Glutamatergic neuron (in vitro differentiated cells): ENCODE measurements at places on chromosomes 13 and 19.

GRCh38 chr13:20654156-20654555, 49.3 kb upstream of the IL17D start:
- no peak overlapping the region for H3K27ac ChIP-seq
- H3K27me3 ChIP-seq = no peaks in the 10 kb centered on the region
- no peak for DNase-seq
- peaks cover 6% of the 10 kb centered on the region for H3K4me1 ChIP-seq
- no peaks in the 10 kb centered on the region for H3K36me3 ChIP-seq
- H3K4me3 ChIP-seq = no peak overlapping the region

- DNase-seq = no peak
- H3K4me1 ChIP-seq = no peaks in the 10 kb centered on the region
- H3K36me3 ChIP-seq = no peaks in the 10 kb centered on the region
- no peaks in the 10 kb centered on the region for H3K27me3 ChIP-seq
- no peak overlapping the region for H3K4me3 ChIP-seq
Observed at GRCh38 chr13:21150013-21150412, 26.3 kb downstream of the SKA3 start.

GRCh38 chr19:3725640-3726310, 17.6 kb downstream of the TJP3 start:
- no peaks in the 10 kb centered on the region for H3K36me3 ChIP-seq
- peaks cover 1% of the 10 kb centered on the region for H3K27me3 ChIP-seq
- H3K27ac ChIP-seq = no peak overlapping the region
- H3K4me1 ChIP-seq = no peaks in the 10 kb centered on the region

DNA sequence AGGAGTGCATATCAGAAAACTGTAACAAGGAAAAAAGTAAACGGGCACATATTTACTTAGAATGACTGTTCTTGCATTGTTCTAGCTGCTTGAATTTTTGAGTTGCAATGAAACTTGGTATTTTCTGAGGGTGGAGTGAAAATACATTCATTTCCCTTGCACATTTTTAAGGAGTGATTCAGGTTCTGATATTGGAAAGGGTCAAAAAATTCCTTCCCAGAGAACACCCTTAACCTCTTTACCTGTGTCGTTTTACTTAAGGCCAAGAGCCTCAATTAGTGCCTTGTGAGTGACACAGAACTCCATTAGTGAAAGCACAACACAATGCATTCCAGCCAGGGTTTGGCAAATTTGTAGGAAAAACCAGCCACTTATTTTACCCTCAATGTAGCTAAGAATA, 2.3 kb downstream of the ITGBL1 start:
- no peaks in the 10 kb centered on the region for H3K4me1 ChIP-seq
- H3K4me3 ChIP-seq = no peak overlapping the region
- no peak for DNase-seq
- H3K27me3 ChIP-seq = peaks cover 3% of the 10 kb centered on the region

DNA sequence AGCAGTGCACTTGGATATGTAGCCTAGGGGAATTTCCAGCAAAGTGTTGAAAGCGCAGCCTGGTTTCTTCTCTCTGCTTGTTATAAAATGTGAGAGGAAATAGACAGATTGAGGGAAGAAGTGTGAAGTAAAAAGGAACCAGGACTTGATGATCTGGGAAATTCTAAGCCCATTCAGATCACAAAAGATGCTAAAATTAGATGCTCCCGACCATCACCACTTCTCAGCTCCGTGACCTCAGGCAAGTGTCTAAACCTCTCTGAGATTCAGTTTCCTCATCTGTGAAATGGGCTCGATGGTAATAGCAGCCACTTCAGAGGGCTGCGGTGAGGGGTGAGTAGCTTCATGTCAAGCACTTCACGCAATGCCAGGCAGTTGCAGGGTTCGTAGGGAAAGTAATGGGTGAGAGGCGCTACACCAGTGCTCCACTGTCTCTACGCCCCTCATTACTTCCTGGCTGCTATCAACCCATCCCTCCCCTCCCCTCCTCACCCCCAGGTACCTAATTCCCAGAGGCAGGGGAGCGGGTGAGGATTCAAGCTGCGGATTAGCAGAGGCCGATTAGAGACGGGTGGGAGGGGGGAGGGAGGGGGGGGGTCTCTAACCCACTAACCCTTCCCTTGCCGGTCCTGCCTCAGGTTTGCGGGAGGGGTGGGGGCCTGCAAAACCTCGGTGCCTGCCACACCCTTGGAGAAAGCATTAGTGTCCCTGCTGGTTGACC, 9.0 kb upstream of the NFIC start:
- H3K27ac ChIP-seq = no peak overlapping the region
- peaks cover 2% of the 10 kb centered on the region for H3K4me1 ChIP-seq
- peak overlapping the region; percentile 46 for H3K4me3 ChIP-seq
- H3K36me3 ChIP-seq = no peaks in the 10 kb centered on the region
- no peak for DNase-seq
- peaks cover 31% of the 10 kb centered on the region for H3K27me3 ChIP-seq
